Activated naive CD8-positive, alpha-beta T cell treated with anti-CD3 and anti-CD28 coated beads for 36 hours (primary cell): ENCODE measurements at places on chromosomes 16 and 17. TPM values are rescaled to one million over a fixed set of nuclear protein-coding genes. Genes with fewer than 3 reads are reported as not detected.
A peak's percentile ranks its signal among the peaks of the same experiment; 100 is the strongest.

DNA sequence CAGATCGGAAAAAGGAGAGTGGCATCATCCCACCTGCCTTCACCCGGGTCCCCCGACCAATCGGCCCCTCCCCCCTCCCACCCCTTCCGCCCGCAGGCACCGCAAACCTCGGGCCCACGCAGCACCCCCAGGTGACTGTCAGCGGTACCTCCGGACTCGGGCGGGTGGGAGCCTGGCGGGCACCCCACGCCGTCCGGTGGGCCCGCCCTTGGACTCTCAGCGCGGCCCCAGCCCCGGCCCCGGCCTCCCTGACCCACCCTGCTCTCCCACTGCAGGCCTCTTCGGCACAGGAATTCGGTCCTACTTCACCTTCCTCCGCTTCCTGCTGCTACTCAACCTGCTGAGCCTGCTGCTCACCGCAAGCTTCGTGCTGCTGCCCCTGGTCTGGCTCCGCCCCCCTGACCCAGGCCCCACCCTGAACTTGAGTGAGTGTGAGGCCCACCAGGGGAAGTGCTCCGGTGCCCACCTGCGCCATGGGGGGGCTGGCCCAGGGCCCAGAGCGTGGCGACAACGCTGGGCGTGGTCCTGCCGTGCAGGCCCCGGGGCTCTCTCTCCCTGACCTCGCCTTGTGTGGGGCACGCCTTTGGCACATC lies 1.6 kb downstream of the TMC8 start:
- peak; percentile 84 for DNase-seq

GRCh38 chr17:39915559-39915958 lies 2.9 kb downstream of the GSDMB start:
- DNase-seq: no peak

DNA sequence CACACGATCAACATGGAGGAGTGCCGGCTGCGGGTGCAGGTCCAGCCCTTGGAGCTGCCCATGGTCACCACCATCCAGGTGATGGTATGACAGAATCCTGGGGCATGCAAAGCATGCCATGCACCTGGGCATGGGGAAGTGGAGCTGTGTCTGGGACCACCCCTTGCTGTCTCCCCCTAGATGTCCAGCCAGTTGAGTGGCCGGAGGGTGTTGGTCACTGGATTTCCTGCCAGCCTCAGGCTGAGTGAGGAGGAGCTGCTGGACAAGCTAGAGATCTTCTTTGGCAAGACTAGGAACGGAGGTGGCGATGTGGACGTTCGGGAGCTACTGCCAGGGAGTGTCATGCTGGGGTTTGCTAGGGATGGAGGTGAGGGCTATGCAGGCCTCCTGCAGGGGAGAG lies 6.7 kb downstream of the IFI35 start:
- no peak for DNase-seq

GRCh38 chr17:66748578-66748977 lies 86.3 kb upstream of the CACNG5 start:
- no peak for DNase-seq

- DNase-seq: no peak
These were observed 23.1 kb downstream of the HSBP1 start for GRCh38 chr16:83830769-83831455.

Gene NECAB2
- total RNA-seq: not detected

Gene KRTAP1-1
- total RNA-seq: not detected

DNA sequence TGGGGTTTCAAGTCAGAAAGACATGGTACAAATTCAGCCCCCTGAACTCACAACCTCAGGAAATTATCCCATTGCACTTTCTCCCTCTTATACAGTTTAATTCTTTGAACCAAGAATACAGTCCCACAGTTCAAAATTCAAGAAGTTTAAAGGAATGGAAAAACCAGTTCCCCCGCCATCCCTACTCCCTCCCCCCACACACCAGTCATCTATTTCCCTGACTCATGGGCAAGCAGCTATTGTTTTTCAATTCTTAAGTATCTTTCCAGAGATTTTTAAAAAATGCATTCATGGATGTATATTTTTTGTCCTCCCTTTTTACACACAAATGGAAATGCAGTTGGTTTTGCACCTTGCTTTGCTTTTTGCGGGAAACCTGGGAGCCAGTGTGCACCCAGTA lies 7.3 kb downstream of the SYCE1L start:
- no peak for DNase-seq

Gene ABCA9
- not detected for total RNA-seq

- no peak for DNase-seq
These were observed 943 bp upstream of the PIP4K2B start for GRCh38 chr17:38800237-38800760.

GRCh38 chr17:11023639-11024479 lies 186.0 kb upstream of the PIRT start:
- DNase-seq: no peak

- DNase-seq: no peak
These were observed 74.7 kb upstream of the SDK2 start for GRCh38 chr17:73718912-73719311.

Gene LPO
- not detected for total RNA-seq

DNA sequence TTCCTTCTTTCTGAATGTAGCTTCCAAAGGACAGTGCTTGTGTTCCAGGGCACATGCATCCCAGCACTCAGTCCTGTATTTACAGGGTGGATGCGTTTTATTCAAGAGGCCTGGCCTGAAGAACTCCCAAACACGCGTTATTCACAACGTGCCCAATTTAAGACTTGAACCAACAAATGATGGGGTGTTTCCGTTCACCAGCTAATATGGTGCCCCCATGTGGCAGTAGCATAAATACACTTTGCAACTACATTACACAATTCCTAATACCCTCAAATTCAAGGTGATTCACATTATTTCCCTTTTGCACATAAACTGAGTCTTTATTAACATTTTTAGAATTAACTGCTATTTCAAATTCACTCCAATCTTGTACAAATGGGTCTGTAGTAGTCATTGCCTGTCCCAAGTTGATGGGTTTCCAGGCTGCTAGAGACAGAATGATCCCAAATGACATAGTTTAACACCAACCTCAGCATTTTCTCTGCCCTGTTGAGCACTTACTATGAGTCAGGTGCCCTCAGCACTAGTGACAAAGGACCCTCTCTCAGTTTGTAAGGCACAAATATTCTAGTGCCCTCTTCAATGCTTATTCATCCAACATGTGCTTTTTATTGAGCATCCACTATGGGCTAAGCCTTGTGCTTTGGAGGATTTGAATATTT lies 26.9 kb downstream of the HSD17B2 start:
- no peak for DNase-seq

- DNase-seq: no peak
These were observed 45.5 kb downstream of the KATNIP start for GRCh38 chr16:27595475-27595874.

- no peak for DNase-seq
These were observed 244.8 kb downstream of the CDH8 start for GRCh38 chr16:61791464-61791863.

GRCh38 chr17:54029986-54030385 lies 207.3 kb downstream of the KIF2B start:
- DNase-seq: no peak

DNA sequence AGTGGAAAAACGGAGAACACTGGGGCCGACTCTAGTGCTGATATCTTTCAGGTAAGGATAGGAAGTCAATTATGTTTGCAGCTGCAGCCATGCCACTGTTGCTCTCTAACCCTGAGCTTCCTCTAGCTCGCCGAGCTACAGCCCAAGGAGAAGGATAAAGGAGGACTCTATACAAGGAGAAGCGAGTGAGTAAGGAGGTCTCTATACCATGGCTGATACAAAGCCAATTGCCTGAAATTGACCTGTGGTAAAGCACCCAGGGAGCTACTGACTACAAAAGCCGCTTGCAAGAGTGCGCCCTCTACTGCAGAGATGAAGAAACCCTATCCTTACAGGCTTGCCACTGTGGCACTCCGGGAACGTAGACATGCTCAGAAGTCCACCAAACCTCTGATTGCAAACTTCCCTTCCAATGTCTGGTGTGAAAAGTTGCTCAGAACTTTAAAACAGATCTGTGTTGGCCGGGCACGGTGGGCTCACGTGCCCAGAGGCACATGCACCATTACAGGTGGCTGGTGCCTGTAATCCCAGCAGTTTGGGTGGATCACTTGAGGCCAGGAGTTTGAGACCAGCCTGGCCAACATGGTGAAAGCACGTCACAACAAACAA lies 10.8 kb upstream of the SLC46A1 start:
- DNase-seq: peak; percentile 57

Gene TLCD2
- 0.06 TPM for total RNA-seq

DNA sequence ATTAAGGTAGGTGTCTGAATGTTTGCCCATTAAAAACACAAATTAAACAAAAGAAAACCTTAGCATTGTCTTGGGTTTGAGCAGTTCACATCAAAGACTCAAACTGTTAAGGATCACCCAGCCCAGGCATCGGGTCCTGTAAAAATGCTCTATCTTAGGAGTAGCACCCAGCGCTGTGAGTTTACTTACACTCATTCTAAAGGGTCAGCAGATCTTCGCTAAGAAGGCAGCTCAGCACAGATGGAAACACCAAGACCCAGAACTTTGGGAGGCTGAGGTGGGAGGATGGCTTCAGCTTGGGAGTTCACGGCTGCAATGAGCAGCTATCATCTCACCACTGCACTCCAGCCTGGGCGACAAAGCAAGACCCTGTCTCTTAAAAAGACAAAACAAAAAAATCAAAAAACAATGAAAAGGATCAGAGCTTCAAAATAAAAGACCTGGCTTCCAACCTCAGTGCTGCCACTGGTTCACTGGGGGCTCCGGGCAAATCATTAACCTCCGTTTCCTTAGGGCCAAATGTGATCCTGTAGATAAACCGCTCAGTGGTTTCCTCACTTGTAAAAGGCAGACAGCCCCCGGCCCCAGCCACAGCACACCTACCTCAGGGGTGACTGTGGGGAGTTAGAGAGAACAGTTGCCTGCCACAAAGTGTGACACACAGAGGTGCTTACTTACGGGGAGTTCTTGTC lies 11.1 kb downstream of the COG1 start:
- peak; percentile 40 for DNase-seq

DNA sequence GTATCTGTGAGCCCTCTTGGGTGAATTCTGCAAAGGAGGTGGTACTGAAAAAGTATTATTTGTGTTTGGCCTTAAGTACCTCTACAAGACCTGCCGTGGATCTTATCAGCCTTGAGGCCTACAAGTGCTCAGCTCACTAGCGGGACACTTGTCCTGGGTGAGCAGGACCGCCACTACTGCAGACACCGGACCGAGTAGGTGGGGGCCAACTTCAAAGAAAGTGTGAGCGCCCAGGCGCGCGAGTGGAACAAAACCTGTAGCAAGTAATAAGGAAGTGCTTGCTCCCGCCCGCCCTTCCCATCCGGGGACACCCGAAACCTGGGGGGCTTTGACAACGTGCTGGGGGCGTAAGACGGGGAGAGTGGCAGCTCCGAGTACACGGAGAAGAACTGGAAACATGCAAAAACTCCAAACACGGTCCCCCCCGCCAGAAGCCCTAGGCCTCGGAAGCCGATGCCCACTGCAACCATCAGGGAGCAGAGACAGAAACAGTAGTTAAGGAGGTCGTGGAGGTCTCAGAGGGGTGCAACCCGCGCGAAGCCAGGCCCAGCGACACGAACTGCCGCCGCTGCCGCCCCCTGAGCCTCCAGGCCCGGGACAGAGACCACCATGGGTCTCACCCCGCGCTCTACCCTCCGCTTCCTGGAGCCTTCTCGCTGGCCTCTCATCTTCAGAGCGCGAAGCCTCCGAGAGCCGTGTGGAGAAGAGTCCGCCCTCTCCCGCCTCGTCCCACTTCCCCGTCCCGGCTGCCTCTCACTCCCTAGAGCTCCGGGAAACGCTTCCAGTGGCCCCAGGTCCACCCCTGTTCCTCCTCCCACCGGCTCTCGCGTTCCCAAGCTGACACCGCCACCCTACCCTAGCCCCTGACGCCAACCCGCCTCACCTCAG lies 537 bp downstream of the CNOT1 start:
- peak; percentile 56 for DNase-seq

Gene TBC1D26
- 0.16 TPM for total RNA-seq

DNA sequence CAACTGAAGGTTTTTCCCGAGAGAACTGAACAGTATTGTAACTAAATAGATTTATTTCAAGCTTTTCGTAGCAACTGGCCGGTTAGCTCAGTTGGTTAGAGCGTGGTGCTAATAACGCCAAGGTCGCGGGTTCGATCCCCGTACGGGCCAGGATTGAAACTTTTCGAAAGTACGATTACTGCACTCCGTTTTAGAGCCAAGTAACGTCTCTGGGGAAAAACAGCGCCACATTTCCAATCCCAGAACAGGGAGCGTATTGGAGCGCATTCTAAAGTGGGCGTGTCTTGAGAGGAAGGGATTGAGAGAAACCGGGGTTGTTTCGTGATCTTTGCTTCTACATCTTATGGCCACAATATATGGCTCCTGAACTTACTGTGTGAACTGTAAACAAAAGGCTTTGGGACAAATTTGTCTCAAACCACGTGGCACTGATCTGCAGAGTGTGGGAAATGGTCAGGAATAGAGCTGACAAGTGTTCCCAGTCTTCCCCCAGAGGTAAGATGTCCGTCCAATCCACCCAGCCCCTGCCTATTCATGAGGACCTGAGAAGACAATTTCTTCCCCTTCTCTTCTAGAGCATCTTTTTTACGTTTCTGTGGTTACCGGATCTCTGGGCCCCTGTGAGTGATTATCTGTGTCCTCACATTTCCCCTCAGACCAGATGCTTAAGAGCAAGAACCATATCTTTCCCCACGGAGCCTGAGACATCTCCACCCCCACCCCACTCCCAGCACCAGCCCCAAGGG lies 2.3 kb downstream of the BORCS6 start:
- DNase-seq: peak; percentile 87

Gene FBXO39
- total RNA-seq: not detected

DNA sequence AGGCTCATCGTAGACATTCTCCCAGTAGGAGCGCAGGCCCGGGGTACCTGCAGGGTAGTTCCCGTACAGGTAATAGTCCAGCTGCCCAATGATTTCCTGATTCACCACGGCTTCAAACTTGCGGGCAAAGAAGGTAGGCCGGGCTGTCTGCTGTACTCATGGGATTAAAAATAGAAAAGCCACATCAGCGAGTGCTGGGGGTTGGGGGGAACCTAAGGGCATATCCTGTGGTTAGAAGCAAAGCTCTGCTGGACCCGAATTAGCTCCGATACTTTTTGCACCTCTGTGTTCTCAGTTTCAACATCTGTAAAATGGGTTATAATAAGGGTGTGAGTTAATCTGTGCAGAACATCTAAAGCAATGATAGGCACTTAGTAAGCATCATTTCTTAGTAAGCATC lies 336.2 kb downstream of the XYLT1 start:
- no peak for DNase-seq

- no peak for DNase-seq
These were observed 63.5 kb upstream of the MED9 start for GRCh38 chr17:17413215-17413792.

- no peak for DNase-seq
These were observed 224.3 kb upstream of the IRX5 start for GRCh38 chr16:54706406-54706805.

- DNase-seq: no peak
These were observed 41.2 kb downstream of the TMC5 start for GRCh38 chr16:19458722-19459379.
